Stimulated activated CD4-positive, alpha-beta T cell treated with anti-CD3 and anti-CD28 coated beads, Interleukin-1b, Interleukin-23, amount 100 ng/mL, for 1 hour (primary cell): ENCODE measurements at places on chromosomes 7 and 10.

- no peak for DNase-seq
Measured at GRCh38 chr10:74223755-74224529, 72.9 kb downstream of the ADK start.

GRCh38 chr10:124242365-124242764, 149.0 kb upstream of the CHST15 start:
- DNase-seq: no peak

GRCh38 chr7:15178065-15178464, 275.5 kb upstream of the DGKB start:
- no peak for DNase-seq

DNA sequence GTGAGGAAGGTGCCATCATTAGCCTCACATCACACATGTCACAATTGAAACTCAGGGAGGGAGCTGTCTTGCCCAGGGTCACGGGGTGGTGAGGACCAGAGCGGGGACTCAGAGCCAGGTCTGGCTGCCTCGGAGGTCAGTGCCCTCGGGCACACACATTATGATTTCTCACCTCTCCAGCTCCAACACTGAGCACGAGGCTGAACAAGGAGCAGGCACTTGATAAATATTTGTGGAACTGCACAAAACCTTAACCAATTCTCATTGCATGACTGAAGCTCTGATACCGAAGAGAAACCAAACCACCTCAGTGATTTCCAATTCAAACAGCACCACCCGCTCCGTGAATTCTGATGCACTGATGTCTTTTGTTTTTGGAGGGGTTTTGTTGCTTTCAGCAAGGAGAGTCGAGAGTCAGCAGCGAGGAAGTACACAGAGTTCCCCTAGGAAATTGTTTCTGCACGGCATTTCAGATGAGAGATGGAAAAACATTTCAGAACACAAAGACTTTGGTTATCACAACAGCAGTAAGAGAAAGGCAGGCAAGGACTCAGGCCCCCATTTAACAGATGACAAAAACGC, 55.3 kb upstream of the ZMIZ1 start:
- no peak for DNase-seq

- DNase-seq: no peak
Measured at GRCh38 chr7:71970725-71971124, 441.4 kb downstream of the CALN1 start.

DNA sequence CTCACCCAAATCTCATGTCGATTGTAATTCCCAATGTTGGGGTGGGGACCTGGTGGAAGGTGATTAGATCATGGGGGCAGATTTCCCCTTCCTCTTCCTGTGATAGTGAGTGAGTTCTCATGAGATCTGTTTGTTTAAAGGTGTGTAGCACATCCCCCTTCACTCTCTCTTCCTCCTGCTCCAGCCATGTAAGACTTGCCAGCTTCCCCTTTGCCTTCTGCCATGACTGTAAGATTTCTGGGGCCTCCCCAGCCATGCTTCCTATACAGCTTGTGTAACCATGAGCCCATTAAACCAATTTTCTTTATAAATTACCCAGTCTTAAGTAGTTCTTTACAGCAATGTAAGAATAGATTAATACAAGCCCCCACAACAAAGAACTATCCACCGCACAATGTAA, 109.9 kb upstream of the JAZF1 start:
- no peak for DNase-seq

DNA sequence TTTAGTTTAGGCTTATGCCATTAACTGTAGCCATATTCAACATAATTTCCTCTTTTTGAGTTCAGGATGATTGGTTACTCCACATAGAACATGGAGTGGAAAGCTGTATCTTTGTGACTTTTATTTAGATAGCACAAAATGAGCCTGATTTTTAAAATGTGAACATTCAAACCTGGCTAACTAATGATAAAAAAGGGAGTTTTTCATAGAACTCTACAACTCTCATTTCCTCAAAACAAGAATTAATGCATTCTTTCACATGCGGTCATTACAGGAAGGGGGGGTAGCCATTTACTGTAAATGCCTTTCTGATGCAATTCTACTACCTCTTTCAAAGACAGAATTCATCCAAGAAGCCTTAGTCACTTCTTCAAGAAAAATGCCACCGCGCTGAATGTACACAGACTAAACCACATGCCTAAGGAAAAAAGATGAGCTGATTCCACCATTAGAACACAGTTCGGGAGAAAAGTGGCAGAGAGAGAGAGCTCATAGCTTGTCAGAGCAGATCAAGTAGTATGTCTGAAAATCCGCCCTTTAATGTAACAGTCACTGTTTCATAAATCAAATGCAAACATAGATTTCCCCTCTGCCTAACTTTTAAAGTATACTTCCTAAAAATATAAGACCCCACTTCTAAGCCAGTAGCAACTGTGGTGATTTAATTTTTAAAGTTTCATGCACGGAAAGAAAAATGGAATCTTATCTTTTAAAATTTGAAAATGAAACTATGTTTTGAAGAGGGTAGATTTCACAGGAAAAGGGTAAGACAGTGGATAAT, 226.4 kb upstream of the KLF14 start:
- no peak for DNase-seq

GRCh38 chr7:135664046-135664589, 1.8 kb downstream of the STMP1 start:
- DNase-seq: no peak

DNA sequence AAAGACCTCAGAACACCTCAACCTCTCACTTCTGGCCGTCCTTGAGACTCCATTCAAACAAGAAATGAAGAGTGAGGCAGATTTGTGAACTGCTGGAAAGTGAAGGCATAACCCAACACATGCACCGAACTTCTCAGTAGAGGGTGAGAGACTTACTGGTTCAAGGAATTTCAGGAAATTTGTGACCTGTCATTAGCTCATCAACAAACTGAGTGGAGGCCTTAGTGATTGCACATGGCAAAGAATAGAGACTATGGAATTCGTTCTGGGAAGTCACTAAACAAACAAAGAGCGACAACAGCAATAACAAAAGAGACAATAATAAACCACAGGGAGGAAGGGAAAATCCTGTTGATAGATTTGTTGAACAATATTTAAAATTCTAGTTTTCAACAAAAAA, 125.0 kb upstream of the AKR1E2 start:
- no peak for DNase-seq

DNA sequence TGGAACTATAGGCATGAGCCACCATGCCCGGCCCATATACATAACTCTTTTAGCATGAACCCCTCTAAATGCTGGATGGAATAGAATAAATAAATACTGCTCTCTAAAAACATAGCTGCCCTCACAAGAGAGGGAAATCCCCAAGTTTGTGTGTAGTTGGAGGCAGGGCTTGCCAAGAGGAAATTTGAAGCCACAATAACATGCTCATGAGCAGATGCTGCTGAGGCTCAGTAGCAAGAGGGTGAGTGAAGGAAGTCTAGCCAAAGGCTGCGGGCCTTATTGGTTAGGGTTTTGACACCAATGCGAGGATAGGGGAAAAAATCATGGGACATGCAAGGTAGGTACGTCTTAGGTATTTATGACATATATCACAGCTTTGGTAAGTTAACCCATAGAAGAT, 17.3 kb downstream of the TPK1 start:
- peak; percentile 18 for DNase-seq

DNA sequence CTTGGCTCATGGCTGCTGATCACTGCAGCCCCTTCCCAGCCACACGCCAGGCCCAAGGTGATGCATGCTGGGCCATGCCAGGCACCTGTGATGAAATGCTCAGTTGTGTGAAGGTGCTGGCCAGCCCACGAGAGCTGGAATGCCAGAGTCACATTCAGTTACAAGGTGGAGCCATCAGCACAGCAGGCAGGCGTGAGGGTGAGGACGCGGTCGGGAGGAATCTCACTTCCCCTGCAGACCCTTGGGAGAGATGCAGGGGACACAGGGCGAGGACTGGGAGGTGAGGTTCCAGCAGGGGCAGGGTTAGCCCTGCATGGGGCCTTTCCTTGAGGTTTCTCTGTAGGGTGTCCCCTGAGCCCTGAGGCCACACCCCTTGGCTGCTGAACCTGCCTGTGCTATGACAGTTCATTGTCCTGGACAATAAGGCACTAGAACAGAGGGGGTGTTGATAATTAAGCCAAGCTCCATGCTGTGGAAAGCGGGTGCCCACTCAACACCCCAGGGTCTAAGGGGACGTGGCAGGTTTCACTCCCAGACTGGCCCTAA, 82.4 kb downstream of the ADARB2 start:
- no peak for DNase-seq

GRCh38 chr7:132614428-132615318, 38.4 kb upstream of the PLXNA4 start:
- DNase-seq: no peak

GRCh38 chr7:19491371-19491770, 217.5 kb downstream of the POLR1F start:
- no peak for DNase-seq

DNA sequence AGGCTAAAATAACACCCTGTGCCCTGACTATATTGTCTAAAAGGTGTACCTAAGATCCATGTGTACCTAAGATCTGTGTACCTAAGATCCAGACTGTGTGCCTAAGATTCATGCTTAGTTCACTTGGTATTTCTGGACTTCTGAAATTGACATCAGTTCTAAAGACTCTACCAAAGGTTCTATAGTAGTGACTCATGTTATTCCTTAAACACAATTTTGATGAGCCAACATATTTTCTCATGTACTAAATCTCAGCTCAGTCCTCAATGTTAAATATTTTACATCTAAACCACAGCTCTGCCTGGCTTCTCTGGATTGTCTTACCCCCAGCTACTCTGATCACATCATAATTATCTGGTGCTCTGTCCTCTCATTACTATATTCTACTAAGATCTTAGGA, 802.3 kb upstream of the SORCS1 start:
- DNase-seq: no peak

GRCh38 chr10:116733566-116733965, 8.8 kb downstream of the HSPA12A start:
- no peak for DNase-seq

DNA sequence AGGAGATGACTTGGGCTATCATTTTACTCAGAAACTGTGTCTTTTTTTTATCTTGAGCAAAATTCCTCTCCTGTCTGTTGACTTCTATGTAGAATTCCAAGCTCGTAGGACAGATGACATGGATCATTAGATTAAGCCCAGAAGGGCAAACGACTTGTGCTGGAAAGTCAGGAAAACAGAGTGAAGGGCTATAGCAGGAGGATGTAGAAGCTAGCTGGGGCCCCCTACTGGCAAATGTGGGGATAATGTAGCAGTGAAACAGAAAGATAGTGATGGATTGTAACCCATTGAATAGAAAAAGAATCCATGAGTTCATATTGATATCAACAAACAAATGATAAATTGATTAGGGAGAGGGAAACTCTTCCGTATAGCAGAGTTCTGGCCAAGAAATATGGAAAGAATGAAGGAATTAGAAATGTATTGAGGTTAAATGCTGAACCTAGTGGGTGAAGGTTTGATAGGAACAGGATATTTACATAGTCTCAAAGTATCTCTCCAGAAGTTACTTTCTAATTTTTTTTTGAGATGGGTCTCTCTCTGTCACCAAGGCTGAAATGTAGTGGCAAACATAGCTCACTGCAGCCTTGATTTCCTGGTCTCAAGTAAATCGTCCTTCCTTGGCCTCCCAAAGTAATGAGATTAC, 103.6 kb downstream of the LYZL1 start:
- no peak for DNase-seq

DNA sequence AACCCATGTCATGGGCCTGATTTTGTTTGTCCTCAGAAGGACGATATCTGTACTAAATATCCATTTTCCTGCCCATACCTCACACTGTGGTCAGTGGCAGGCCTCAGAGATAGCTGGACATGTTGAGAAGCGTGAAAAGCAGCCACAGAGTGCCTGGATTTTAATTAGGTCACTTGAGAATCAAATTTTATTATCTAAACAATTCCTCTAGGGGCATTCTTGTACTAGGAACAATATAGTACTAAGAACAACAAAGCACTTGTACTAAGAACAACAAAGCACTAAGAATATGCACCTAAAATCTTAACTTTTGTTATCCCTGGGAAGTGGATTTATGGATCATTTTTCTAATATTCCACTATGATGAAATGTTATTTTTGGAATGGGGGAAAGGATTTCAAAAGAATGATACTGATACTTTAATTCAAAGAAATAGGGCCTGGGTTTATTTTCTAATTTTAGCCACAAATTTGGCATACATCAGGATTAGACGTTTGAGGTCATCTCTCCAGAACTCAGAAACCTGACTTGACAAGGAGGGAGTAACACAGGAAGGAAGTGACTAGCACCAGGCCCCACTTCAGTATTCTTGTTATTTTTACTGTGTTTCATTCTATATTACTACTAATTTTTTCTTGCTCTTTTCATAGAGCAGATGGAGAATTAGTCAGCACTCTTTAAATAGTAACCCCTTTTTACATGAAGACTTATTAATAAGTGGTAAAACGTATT, 112.2 kb downstream of the EXOC4 start:
- no peak for DNase-seq

DNA sequence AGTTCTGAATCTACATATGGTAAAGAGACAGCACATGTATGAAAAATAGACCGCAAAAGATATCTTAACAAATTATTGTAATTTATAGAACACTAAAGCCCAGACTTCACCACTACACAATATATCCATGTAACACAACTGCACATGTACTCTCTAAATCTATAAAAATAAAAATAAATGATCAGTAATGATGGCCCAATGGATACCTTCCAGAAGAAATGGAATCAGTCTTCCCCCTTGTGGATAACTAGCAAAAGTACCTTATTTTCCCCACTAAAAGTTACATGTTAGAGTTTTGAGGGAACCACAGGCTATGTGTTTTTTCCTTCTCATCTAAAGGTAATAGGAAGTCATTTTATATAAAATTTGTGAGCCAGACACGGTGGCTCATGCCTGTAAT, 25.7 kb downstream of the C7orf25 start:
- DNase-seq: no peak

GRCh38 chr10:71434760-71435394, 38.2 kb downstream of the CDH23 start:
- no peak for DNase-seq

DNA sequence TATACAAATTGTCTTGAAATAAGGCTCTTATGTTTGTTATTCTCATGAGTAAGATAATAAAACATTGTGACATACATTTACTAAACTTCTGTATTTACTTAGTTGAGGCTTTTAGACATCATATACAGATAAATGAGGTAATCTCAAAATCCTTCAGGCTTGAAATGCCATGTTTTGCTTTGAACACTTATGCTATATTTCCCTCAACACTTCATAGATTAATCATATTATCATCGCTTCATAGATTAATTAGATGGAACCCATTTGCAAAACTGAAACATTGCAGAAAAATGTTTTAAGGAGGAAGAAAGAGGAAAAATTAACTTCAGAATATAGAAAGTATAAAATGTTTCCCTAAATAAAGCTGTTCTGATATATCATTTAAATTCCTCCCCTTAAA, 165.0 kb upstream of the CNTNAP2 start:
- no peak for DNase-seq
